ENCODE measurements at places on chromosomes 1 and 21. TPM values are rescaled to one million over a fixed set of nuclear protein-coding genes. Genes with fewer than 3 reads are reported as not detected.

DNA sequence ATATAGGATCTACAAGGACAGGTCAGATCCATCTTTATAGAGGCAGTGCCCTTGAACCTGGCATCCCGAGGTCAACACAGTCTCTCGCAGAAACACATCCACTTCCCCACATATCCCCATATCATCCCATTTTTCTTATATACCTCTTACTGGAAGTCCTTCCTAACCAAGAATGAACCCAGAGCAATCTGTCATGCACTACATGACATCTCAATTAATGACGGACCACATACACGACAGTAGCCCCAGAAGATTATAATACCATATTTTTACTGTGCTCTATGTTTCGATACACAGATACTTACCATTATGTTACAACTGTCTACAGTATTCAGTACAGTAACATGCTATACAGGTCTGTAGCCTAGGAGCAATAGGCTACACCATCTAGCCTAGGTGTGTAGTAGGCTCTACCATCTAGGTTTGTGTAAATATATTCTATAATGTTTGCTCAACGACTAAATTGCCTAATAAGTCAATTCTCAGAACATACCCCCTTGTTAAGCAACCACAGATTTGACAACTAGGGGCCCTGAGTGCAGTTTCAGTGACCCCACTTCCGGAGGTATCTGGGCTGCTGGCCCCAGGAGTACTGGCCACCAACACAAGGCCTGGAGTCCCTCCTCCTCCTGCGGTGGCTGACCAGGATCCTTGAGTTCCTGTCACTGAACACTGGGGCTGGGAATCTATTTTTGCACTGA lies 28.1 kb downstream of the PTPN14 start:
- no peak for DNase-seq

GRCh38 chr1:115295904-115296696 lies 41.9 kb downstream of the NGF start:
- no peak for DNase-seq

- DNase-seq, result no peak
These were observed 23.9 kb upstream of the KCTD3 start for GRCh38 chr1:215543191-215543606.

GRCh38 chr1:37012226-37012625 lies 22.1 kb downstream of the GRIK3 start:
- DNase-seq, result no peak

GRCh38 chr1:30877205-30877912 lies 31.2 kb downstream of the SDC3 start:
- DNase-seq, result no peak

- no peak for DNase-seq
These were observed 13.3 kb upstream of the CTRC start for GRCh38 chr1:15424981-15425380.

DNA sequence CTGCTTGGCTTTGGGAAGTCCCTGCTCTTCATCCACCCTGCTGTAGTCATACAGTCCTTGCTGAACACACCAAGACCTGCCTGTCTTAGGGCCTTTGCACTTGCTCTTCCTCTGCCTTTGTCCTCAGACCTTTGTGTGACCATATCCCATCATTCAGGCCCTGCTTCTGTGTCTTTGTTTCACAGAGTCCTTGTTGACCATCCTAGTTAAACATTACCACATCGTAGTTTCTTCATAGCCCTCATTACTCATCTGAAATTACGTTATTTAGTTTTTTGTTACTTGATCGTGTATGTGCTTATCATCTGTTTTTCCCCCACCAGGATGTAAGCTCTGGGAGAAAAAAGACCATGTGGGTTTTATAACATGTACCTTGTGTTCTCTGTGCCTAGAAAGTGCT lies 18.3 kb upstream of the SPRR5 start:
- no peak for DNase-seq

GRCh38 chr1:226489718-226490425 lies 58.7 kb upstream of the STUM start:
- no peak for DNase-seq

DNA sequence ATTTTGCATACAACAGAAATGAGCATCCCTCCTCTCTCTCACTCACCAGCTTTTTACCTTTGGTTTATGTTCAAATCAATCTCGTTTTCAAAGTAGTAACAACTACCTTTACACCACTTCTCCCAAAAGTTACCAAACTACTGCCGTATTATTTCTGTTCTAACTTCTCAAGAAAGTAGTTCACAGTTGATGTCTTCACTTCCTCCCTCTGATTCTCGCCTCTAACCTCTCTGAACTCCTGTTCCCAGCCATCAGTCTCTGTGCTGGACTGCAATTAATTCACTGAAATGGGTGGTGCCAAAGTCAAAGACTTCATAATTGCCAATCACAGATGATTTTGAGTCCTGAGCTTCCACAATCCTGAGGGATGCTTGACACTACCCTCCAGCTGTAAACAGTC lies 54.0 kb downstream of the ZNF281 start:
- DNase-seq, result no peak

DNA sequence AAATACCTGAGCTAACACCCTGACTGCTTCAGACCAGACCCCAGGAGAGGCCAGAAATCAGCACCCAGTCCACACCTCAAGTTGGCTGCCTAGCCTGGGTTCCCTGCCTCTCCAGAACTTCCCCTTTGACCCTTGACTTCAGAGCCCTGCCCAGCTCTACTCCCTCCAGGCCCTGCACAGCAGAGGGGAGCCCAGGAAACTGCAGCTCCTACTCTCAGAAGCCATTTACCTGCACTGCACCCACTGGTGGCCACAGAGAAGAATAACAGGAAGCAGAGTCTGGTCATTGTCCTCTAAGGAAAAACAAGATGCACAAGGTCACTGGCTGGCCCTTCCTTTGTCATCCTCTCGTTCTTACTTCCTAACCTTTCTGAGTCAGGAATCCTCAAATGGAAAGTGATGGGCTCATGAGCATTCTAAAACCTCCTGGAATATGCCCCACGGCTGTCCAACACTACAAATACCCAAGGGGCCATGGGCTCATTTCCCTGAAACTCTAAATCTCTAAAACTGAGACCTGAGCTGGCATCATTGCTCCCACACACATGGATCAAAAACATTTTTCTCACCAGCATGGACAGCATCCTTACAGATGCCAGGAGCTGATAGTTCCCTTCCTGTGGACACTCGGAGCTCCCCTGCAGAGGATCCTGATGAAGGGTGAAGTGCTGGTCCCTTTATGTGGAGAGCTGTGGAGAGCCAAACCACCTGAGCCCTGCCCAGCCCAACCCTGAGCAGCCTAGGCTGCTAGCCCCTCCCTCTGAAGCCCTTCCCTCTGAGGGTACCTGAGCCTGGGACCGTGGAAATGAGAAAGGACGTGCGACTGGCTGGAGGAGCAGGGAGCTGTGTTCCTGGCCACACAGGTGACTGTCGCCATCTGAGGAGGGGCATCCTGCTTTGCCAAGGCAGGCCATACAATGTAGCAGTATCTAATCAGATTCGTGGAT lies at the start of gene ITLN2:
Gene ITLN2, minus strand, starts transcription at position 652 of the 947 bp plus-strand sequence. Its CDS starts 68 bp downstream, at position 584.
- DNase-seq, result no peak

DNA sequence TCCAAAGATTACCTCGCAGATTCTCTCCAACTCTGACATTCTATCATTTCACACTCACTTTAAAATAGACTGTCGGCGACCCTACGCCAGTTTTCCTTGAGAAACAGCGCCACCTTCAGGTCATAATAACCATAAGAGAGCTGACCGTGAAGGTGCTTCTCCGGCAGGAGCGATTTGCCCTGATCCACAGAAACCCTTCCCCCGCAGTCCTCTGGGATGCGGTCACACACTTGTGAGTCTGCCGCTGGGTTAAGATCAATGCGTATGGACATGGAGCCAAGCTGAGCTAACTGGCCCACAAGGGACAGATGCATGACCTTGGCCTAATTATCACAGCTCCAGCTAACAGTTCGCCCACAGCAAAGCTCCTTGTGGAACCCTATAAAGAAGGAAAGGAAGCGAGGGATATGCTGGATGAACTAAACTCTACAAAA lies 32.8 kb upstream of the IFNAR2 start:
- DNase-seq, result peak; percentile 82

DNA sequence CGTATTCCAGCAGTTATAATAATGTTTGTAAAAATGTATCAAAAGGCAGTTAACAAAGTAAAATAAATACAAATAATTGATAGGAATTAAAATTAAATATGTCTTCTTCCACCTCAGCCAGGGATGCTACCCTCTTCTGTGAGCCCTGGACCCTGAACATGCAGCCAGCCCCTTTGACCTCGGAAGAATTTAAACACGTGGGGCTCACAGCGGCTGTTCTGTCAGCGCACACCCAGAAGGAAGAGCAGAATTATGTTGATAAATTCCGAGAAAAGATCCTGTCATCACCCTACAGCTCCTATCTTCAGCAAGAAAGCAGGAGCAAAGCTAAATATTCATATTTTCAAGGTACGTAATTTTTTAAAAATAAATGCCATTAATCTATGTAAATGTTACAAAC lies 26.5 kb downstream of the UTS2 start:
- no peak for DNase-seq

DNA sequence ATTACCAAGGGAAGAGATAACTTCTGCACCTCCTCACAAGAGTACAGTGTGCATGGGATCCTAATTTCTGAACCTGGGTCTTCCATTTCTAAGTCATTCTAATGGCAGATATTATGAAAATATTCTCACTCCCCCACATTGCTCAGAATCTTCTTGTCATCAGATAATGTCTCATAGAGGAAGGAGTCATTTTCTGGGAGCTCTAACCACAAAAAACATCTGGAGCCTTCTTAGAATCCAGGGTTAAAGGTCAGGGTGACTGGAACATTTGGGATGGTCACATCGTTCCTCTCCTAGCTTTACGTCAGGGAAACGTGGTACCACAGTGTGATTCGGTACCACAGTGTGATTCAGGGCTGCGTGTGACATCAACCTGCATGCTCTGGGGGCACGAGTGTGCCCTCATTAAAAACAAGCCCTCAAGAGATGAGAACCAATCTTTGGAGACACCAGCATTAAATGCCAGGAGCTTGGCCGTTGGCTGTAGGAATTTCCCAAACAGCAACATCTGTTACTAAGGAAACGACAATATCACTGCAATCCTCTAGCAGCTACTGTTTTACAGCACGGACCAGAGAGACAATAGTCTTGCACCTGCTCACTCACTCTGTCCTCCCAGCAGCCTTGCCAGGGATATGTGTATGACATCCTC lies 179.1 kb downstream of the PSMG1 start:
- no peak for DNase-seq

GRCh38 chr1:181669246-181669645 lies 185.9 kb downstream of the CACNA1E start:
- no peak for DNase-seq

DNA sequence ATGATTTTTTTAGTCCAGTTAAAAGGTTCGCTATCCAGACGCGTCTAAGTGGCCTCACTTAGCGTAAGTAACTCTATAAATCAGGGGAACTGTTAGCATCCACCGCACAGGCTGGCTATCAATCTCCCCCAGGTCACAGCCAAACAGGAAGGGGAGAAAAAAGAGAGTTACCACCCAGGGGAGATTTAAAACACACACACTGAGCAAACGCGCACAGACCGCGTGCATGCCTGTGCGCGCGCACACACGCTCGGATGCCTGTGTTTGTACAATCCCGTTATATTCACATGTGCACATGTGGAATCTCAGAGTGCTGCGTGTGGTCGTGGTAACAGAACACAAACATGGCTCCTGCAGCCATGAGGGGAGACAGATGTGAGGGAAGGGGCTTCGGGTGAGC lies 125.4 kb downstream of the CASZ1 start:
- no peak for DNase-seq

DNA sequence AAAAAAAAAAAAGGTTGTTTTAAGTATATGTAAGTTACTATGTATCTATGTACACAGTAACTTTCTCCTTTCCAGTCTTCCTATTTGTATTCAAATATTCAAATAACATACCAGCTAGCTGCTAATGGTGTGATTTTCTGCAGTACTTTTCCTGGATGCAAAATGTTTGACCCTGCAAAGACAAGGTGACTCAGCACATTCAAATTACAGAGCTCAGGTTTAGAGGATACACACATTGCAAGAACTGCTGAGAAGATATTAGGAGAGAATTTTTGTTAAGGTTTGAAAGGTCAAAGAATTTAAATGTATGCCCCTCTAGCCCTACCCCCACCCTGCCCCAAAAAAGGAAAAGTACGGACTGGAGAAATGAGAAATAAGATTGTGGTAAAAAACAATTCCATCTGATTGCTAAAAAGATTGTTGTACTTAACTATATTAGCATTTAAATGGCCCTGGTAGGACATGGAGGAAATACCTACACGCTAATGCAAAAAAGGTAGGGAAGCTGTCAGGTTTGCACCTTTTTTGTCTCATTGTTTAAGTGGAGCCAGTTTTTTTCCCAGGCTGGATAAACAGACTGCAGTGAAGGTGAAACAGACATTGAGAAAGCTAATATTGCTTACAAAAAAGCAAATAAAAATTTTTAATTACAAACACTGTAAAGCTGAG lies 45.6 kb downstream of the ZNF281 start:
- no peak for DNase-seq

- peak; percentile 81 for DNase-seq
These were observed 125.4 kb upstream of the TMEM51 start for GRCh38 chr1:15028102-15028501.

- no peak for DNase-seq
These were observed 2.2 kb downstream of the SH3BP5L start for GRCh38 chr1:248823517-248824001.

Gene RAB13
- total RNA-seq, result 57.3 TPM

Gene MIER1
- total RNA-seq, result 27.8 TPM

Gene HSPG2
- total RNA-seq, result 506 TPM

Gene ICOSLG
- 1.5 TPM for total RNA-seq

Gene RAB7B
- total RNA-seq, result 2.1 TPM

Gene FCRL1
- total RNA-seq, result not detected

Gene TEX35
- total RNA-seq, result not detected

Gene CASZ1
- 82.0 TPM for total RNA-seq

Gene S100A16
- 39.8 TPM for total RNA-seq
